GM20000 (cell line): ENCODE measurements at places on chromosomes 7 and 10.
A peak's percentile ranks its signal among the peaks of the same experiment; 100 is the strongest.

GRCh38 chr7:154649434-154649833 lies 353.5 kb downstream of the PAXIP1 start:
- no peak for DNase-seq

DNA sequence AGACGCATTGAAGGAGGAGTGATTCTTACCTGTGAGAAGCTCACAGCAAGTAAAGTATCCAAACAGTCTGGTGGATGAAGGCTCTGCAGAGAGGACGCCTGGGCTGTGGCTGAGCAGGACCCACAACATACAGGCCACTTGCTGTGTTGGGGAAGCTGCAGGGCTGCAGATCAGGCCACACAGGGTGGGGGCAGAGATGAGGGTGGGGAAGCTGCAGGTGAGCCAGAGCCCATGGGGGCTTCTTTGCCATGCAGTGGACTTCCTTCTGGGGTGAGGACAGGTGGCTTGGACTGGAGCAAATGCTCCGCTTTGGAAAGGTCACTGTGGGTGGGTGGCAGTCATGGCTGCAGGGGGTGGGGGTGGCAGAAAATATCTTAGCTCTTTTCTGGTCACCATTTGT lies 214.8 kb downstream of the GLRX3 start:
- no peak for DNase-seq

DNA sequence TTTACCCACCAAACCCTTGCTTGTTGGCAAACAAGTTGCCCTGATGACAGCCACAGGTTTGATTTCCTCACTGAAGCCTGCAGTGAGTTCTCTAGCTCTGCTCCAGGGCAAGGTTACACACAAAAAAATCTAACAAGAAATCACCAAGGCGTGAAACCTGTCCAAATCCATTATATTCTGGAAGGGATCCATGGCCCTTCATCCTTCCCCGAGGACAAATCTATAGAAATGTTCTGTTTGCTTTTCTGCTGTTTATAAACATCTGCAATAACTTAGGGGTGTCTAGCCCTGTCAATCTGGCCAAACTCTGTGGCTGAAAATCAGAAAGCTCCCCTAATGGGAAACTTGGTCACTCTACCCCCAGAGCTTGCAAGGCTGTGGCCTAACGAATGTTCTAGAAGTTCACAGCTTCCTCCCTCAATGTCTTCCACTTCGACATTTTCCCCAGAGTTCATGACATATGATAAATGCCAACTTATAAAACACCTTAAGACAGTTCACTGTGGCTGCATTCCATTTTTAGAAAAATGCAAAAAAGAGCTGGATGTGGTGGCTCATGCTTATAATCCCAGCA lies 164.5 kb downstream of the PRPF18 start:
- DNase-seq = peak; percentile 30

- DNase-seq = peak; percentile 88
These were observed at the start of gene JMJD1C for GRCh38 chr10:63465293-63466143. JMJD1C (minus strand) TSS chr10:63465977; CDS start chr10:63465662, 315 bp downstream.

GRCh38 chr10:14050598-14050997 lies 280.1 kb downstream of the FRMD4A start:
- DNase-seq = no peak

DNA sequence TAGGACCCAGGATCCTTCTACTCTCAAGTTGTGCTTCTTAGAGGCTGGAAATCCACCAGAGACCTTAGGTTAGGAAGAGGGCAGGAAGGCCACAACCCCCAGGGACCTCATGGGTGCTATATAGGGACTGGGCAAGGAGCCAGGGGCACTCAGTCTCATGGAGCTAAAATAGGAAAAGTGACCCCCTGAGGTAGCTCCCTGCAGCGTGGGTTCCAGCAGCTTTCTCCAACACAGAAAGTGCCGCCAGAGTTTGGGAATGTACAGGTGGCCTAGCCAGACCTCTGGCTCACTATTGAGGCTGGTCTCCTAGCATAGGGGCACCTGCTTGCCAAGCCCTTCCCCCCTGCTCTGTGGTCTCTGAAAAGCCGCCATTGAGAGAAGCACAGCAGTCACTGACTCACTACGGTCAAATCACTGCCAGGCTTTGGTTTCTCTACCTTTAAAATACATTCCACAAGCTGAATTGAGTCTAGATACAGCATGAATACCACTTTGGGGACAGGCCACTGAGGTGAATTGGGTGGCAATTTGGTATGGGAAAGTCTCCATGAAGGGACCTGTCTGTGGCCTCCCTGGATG lies 333.2 kb upstream of the PODXL start:
- DNase-seq = no peak

DNA sequence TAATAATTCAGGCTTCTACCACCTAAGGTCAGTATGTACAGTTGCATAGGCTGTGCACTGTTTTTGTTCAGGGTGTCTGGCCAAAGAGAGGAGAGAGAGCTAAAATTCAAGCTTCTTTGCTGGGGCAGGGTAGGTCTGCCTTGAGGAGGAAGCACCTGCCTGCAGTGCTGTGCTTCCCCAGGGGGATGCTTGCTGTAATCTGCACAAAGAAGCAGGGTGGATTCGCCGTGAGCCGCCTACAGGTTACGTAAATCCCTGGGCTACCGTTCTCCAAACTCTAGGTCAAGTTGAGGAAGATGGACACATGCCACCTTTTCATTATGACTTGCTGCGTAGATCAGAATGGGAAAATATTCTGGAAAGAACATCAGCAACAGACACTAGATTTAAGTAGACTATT lies 543.3 kb downstream of the TNS3 start:
- no peak for DNase-seq

GRCh38 chr10:100744136-100744986 lies 1.0 kb upstream of the PAX2 start:
- peak; percentile 67 for DNase-seq

DNA sequence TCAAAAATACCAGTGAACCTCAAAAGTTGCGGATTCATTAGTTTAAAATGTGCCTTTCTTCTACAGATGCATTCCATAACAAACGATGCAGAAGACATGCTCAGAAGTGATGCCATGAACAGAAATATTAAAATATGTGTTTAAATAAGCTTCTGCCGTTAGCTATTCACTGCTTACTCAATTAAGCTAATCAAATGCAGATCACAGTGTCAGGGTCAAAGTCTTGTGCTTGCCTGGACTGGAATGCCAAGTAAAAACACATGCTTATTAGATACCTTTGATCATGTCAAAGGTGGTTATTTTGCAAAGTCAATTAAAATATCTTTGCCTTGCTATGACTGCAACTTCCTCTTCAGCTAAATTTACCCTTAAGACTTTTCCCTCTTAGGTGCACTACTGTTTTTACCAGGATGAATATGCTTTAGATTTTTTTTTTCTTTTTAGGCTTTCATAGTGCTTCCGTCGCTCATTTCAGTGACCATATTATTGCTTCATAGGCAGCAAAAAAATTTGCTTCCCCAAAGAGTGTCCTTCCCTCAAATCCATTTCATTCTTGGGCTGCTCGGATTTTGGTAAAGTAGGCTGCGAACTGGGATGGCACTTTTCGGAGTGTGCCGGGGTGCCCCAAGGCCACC lies 905 bp downstream of the ASB13 start:
- DNase-seq = no peak

GRCh38 chr7:47277321-47277781 lies 304.6 kb downstream of the TNS3 start:
- no peak for DNase-seq

DNA sequence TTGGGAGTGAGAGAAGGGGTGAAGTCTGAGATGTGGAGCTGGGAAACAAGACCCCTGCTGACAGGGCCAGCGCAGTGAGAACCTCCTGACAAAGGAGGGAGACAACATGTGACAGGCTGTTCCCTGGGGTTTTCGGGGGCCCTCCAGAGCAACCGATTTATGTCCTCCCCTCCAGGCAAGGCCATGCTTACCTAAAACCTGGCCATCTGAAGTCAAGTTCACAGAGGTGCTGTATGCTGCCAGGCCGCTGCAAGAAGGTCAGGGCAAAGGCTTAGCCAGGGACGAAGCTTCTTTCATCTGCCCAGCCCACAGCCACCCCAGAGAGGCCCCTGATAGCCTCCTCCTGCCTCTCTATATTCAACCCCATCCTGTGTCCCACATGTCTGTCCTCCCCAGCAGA lies 20.6 kb downstream of the NPC1L1 start:
- no peak for DNase-seq

GRCh38 chr10:33617381-33618080 lies 283.1 kb upstream of the NRP1 start:
- no peak for DNase-seq

- no peak for DNase-seq
These were observed 73.1 kb upstream of the CAMK2B start for GRCh38 chr7:44398511-44398911.

- DNase-seq = no peak
These were observed 57.4 kb downstream of the SPOCK2 start for GRCh38 chr10:72030762-72031543.

GRCh38 chr7:81114633-81115032 lies 195.8 kb upstream of the SEMA3C start:
- no peak for DNase-seq

DNA sequence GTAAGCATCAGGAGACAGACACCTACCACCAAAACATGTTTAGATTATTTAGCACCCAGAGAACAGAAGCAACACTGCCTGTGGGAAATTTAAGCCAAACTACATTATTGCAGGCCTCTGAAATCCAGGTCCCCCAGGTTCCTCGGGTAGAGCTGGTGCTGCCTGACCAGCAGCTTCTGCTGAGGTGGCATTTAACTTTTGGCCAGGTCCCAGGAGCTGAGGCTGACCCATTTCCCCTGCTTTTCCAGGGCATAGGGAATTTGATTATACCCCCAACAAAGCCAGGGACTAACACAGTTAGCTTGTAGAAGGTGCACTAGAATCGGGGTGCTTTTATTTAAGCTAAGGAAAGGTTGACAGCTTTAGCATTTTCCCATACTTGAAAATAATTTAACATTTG lies 4.7 kb downstream of the LRRC4 start:
- DNase-seq = no peak

DNA sequence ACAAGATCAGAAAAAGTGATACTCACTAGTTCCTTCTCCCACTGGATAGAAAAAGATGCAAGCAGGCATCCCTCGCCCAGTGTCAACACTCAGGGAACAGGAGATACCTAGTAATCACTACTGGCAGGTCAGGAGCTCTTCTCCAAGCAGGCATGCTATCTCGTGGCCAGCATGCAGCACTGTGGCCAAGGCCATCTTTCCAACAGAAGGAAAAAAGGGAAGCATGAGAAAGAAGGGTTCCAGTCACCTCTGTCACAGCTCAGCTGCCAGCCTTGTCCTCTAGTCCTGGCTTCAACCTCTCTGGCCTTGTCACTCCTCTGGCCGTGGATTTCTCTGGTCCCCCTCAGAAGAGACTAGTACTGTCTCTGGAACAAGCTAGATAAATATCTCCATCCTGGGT lies 45.3 kb downstream of the DLG5 start:
- no peak for DNase-seq

DNA sequence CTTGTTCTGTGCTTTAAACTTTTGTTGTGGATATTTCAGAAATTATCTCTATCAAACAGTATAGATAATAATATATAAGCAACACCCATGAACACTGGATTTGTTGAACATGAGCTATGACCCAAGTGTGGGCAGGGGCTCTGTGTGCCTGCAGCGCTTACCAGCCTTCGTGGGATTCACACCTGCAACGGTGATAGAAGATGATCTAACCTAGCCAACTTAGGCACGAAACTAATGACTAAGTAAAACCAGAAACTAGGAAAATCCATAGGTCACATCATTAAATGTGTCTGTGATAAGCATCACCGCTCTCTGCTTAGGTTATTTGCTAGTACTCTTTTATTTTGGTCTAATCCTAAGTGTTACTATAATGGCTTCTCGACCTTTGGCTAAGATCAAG lies 18.0 kb downstream of the SPAG6 start:
- no peak for DNase-seq

GRCh38 chr7:74464931-74465886 lies 11.5 kb downstream of the GTF2IRD1 start:
- no peak for DNase-seq

DNA sequence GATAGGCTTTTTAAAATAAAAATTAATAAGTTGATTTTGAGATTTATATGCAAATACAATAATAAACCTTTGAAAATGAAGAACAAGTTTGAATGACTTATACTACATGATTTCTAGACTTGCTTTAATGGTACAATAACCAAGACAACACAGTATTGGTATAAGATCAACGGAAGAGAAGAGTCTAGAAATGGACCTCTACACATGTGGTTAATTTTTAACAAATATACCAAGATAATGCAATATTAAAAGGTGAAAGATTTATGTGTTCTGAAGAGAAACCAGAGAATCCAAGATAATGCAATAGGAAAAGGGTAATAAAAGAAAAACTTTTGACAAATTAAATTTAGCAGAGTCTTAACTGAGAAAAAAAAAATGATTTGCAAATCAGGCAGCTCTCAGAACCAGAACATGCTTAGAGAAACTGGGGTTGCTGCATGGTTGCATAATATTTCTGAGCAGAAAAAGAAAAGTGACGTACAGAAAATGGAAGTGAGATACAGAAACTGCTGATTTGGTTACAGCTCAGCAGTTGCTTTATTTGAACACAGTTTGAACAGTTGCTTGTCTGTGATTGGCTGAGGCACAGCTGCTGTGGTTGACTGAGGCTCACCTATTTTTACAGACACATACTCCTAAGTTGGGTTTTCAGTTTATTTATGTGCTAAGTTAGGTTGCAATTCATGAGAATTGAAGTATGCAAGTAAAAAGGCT lies 365.9 kb downstream of the CRPPA start:
- no peak for DNase-seq

GRCh38 chr10:63758080-63758479 lies 236.9 kb downstream of the REEP3 start:
- no peak for DNase-seq

DNA sequence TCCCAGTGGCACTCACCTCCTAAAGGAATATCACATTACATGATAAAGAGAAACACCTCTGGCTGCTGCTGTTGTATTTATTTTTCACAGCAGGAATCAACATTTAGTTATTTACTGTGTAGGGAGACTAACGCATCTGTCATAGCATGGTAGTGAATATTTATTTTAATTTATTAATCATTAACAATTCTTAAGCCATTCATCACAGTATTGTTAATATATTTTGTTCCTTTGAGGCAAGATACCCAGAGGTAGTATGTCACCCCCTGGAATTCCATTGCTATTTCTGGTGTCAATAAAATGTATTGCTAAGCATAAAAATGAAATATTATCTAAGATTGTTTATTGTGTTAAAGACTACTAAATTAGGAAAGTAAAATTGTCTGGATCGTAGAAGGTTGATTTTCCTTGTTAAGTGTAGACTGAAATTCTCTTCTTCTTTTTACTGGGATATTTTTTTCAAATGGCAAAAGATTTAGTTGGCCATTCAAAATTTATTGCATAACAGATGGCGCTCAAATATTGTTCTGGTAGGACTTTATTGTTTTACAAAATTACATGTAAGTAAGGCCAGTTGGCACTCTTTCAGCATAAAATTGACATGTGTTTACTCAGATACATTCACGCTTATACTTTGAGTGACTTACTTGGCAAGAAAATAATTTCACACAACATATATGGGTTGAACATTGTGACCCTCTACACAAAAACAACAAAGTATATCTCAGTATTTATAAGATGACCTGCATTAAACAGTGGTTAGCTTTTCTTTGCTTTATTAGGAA lies 1358.7 kb upstream of the SORCS1 start:
- DNase-seq = no peak

- no peak for DNase-seq
These were observed 255.4 kb upstream of the LYZL1 start for GRCh38 chr10:29033311-29033940.
